SK-N-SH (cell line): ENCODE measurements at places on chromosomes 12 and 14. TPM values are rescaled to one million over a fixed set of nuclear protein-coding genes. Genes with fewer than 3 reads are reported as not detected.

The DIO2 gene
- 0.91 and 1.1 TPM in 2 replicates for polyA plus RNA-seq

The HOXC12 gene
- not detected in 2 replicates for polyA plus RNA-seq

The SERPINA1 gene
- 10.5 and 11.3 TPM in 2 replicates for polyA plus RNA-seq

The TMEM132D gene
- not detected in 2 replicates for polyA plus RNA-seq

The C12orf57 gene
- 560 and 659 TPM in 2 replicates for polyA plus RNA-seq

The ART4 gene
- not detected in 2 replicates for polyA plus RNA-seq
